Endothelial cell of umbilical vein (primary cell): ENCODE measurements at places on chromosomes 13 and 19. TPM values are rescaled to one million over a fixed set of nuclear protein-coding genes. Genes with fewer than 3 reads are reported as not detected.

DNA sequence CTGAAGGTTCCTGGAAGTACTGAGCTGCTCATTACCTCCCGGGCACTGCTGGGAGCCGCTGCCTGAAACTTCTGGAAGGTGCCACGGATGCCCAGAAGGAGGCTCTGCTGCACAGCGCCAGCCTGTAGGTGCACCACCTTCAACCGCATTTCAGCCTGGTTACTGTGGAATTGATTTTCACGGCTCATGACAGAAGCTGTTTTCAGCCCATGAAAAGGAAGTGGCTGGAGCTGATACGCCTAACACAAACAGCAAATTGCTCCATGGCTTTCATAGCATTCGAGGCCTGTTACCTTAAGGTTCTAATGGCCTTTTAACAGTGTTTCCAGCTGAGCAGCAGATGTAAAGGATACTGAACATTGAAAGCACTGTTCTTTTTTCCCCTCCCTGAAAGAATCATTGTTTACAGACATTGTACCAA lies 22.0 kb downstream of the GPC6 start:
- no peak for DNase-seq

DNA sequence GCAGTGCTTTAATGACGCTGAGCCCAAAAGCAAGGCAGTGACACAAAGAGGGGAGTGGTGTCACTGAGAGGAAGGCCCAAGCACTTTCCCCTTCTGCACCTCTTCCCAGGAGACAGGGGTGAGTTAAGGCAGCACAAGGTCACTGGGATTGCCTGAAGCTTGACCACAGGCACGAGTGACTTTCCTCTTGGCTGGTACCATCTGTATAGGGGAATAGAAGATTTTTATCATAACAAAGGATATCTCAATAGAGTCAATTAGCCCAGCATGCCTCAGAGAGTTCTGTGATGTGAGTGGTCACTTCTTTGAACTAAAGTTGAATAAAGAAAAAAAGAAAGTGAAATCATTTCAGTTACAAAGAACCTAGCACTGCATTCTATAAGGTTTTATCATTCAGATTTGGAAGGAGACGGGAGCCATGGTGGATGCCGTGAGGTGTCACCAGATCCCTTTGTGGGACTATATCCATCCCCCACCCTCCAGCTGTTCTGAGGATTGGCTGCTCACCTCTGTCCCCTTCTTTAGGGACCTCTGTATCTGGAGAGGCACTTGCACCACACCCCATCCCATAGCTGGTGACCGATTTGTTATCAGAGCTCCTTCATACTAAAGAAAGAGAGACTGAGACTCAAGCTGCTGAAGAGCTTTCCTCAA lies 291.2 kb downstream of the DCT start:
- no peak for DNase-seq

DNA sequence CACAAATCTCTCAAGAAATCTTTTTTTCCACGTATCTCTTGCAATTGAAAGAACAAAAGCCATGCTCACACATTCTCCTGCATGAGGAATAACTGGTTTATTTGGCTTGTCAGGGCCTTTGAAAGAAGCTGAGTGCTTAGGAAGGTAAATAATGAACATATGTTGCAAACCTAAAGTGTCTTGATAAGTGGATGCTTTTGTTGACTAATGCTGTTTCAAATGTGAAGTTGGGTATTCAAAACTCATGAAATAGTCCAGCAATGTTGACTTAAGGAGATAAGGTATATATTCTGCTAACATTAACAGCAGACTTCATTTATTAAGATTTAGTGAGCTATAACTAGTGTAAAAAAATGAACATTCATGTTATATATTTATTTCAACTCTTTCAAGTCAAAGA lies 1792.7 kb upstream of the MIR17HG start:
- DNase-seq, result no peak

SIN3B gene
- 42.8 and 46.2 TPM in 2 replicates for polyA plus RNA-seq

DNA sequence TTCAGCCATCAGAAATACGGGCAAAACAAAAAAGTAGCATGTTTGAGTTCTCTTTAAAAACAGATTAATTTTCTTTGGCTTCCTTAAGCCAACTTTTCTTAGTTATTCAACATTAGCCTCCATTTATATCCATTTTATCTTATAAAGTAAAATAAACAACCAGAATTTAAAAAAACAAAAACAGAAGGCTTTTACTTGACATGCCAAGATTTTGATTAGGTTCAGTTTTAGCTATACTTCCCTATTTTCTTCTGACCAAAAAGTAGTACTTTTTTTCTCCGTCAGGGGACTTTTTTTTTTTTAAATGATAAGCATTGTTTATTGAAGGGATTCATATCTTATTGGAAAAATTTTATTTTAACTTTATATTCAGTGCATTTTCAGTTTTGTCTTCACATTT lies 18.1 kb downstream of the RNASEH2B start:
- DNase-seq, result no peak

- no peak for DNase-seq
Measured at GRCh38 chr19:4278419-4279266, at the start of gene SHD. TSS of gene SHD (plus strand) at chr19:4279266. CDS start at chr19:4280064, 798 bp downstream.

DNA sequence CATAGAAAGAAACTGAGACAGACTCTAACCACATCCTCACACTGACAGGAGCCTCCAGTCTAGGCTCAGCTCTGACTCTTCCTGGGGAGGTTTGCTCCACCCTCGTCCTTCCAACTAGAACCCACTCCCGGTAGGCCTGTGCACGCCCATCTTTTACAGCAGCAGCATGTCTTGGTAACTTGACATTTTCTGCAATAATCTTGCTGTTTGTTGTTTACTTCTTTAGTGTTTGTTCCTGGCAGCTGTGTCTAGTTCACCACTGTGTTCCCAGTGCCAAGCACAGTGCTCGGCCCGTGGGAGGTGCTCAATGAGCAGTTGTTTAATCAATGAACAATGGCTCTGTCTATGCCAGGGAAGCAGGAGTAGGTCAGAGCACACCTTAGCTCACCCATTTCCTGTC lies 23.1 kb upstream of the ZNF729 start:
- no peak for DNase-seq

- no peak for DNase-seq
Measured at GRCh38 chr13:102901615-102902305, 55.9 kb downstream of the ERCC5 start.
